ENCODE measurements at places on chromosomes 7 and 10.

- no peak for DNase-seq
These were observed 855 bp downstream of the ATP6V1F start for GRCh38 chr7:128863433-128863989.

GRCh38 chr7:121621937-121622336 lies 225.8 kb upstream of the FAM3C start:
- DNase-seq: no peak

- DNase-seq: no peak
These were observed 222.6 kb downstream of the EBF3 start for GRCh38 chr10:129741280-129741977.

DNA sequence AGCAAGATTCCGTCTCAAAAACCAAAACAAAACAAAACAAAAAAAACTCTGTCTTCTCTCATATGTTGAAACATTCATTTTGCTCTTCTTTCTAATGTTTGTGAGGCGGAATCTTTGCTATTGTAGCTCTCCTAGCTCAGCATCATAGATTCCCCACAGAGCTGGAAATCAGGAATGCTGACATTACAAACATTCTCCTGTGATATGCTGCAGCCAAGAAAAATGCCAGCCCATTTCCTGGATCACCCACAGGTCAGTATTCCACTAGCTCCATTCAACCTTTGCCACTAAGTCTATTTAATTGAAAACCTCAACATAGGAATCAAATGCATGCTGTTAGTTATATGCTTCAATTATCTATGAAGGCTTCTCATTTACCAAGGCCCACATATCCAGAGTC lies 186.3 kb downstream of the IPMK start:
- no peak for DNase-seq

- DNase-seq: no peak
These were observed 2.2 kb upstream of the NOM1 start for GRCh38 chr7:156947120-156947843.

- no peak for DNase-seq
These were observed 69.0 kb upstream of the PDCD4 start for GRCh38 chr10:110802551-110803238.

DNA sequence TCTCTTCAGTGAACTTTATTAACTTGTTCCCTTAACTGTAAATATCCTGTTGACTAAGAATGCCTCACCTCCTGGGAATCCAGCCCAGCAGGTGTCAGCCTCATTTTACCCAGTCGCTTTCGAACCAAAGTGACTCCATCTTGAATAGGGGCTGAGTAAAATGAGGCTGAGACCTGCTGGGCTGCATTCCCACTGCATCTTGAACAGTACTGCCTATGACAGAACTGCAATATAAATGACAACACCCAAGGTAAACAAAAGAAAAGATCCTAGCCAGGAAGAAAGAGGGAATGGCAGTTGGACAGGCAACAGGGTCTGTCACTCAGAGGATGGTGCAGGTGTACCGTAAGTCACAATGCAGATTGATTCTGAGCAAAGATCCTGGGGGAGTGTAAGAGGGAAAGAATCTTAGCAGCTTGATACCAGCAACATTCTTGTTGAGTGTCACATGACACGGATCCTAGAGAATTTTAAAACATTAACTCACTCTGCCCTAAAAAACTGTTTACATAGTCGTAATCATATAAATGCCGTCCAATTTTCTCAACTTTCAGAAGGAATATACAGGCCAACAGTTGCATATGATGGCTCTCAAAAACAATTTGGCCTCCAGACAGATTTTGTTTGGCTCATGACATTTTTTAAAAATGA lies 4.4 kb upstream of the FAM107B start:
- no peak for DNase-seq

- no peak for DNase-seq
These were observed 494 bp downstream of the VSIR start for GRCh38 chr10:71772832-71773220.

DNA sequence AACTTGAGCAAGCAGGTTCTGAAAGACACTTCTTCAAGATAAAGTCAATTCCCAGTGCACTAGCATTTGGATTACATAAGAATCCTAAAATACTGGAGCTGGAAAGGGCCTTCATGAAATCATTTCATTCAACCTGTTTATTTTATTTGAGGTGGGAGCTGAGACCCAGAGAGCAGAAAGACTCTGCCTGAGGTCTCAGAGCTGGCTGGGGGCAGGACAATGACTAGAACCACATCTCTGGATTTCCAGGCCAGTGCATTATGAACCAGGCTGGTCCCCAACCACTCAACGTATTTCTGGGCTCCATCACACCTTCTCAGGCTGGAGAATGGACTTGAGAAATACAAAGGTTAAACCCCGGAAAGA lies 8.4 kb downstream of the ANXA11 start:
- no peak for DNase-seq

DNA sequence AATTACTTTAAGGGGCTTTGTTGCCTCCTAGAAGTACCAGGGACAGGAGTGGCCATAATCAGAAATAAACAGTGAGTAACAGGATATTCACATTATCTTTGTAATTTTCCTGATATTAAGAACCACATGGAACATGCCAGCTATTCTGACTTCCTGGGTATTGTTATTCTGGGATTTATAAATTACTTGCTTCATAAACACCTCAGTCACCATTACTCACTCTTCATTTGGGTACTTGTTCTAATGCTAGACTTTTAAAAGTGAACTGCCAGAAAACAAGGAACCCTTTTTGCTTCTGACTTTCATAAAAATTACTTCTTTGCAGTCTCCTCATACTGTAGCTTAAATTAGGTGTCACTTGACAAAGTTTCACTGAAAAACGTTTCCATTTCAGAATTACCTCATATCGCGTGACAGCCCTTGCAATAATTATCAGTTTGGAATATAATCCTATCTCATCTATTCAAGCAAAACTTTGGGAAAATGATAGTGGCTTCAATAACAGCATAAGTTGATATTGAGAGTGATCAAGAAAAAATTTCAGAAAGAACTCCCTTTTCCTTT lies 29.8 kb downstream of the CABCOCO1 start:
- no peak for DNase-seq

GRCh38 chr10:71621231-71622153 lies 98.1 kb downstream of the C10orf105 start:
- no peak for DNase-seq

- no peak for DNase-seq
These were observed 43.3 kb downstream of the GPR37 start for GRCh38 chr7:124722292-124722691.

DNA sequence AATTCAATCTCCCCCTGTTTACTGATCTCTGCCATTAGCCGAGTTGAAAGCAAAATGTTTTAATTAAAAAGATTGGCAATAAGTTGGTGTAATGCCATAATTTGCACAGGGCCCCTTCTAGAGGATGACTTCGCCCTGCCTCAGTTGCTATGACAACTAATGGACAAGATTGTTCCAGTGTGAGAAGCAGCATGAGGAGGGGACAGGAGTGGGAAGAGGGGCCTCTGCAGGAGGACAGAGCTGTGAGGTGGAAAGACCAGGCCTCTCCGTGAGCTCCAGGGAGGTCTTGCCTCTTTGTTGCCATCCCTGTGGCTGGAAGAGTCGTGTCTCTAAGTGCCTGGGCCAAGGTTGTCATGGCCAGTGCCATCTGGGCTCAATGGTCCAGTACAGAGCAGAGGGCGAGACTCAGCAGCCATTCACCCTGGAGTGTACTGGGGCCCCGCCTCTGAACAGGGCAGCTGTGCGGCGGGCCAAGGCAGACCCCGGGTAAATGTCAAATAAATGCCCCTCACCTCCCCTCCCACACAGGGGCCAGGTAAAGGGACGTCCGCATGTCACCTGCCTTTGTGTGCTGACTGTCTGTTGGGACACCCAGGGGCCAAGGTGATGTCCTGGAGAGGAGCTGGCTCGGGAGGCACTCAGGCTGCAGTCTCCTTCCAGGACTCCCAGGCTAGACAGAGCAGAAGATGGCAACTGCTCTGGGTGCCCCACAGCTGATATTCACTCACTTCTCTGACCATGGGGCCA lies 97.0 kb upstream of the RET start:
- DNase-seq: no peak

DNA sequence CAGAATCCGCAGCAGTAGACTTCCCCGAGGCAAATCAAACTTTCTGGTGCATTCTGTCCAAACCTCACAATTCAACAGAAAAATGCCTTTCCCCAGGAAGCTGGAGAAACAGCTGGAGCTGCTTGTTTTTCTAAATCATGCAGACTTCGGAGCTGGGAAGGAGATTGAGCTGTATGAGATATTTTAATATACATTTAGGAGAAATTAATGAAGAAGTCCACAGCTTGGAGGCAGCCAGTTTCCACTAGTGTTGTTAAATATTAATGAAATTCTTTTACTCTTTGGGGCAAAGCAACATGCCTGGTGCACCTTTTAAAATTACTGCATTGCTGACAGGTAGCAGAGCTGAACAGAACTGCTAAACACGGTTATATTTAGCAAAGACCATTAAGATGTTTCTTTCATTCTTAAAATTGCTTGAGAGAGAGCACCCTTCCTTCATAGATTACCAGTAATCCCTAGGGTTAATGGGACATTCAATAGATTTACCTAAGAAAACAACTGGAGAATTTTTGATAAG lies 566.4 kb downstream of the SORCS3 start:
- DNase-seq: no peak

- no peak for DNase-seq
These were observed 1.1 kb downstream of the ZDHHC4 start for GRCh38 chr7:6578114-6579084.

GRCh38 chr7:141664450-141664849 lies 37.5 kb downstream of the DENND11 start:
- DNase-seq: no peak

DNA sequence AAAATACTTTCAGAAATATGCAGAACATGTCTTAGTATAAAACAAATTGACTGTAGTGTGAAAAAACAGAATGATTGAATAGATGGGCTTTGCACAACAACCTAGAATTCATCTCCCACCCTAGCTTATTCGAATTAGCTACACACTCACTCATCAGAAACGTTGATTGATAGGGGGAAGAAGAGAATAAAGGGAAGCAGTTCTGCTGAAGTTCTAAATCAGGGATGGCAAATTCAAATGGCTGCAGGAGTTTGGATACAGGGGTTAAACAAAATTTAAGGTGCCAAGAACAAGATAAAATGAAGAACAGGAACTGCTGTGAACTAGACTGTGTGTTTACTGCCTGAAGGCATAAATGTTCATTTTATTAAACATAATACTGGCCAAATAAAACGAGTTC lies 9.0 kb downstream of the CD36 start:
- DNase-seq: no peak

- DNase-seq: peak; percentile 40
These were observed 102.0 kb downstream of the STRA8 start for GRCh38 chr7:135335628-135336139.

- no peak for DNase-seq
These were observed 53.1 kb upstream of the UCN3 start for GRCh38 chr10:5311617-5312016.

GRCh38 chr10:95438781-95439180 lies 122.4 kb downstream of the SORBS1 start:
- DNase-seq: no peak

DNA sequence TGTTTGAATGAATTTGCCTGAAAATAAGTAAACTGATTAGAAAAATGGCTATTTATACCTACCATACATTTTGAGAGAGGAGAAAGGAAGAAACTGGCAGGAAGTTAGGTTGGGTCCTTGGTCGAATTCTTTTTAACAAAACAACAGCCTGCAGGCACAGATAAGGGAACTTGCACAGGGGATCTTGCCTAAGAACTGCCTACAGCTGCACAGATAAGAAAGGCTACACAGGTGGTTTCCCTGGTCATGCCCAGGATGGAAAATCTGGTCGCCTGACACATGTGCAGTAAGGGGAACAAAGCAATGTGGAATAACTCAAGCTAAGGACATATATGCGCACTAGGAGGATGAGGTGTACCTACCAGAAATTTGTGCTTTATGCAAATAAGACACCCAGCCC lies 732.1 kb upstream of the POT1 start:
- no peak for DNase-seq

DNA sequence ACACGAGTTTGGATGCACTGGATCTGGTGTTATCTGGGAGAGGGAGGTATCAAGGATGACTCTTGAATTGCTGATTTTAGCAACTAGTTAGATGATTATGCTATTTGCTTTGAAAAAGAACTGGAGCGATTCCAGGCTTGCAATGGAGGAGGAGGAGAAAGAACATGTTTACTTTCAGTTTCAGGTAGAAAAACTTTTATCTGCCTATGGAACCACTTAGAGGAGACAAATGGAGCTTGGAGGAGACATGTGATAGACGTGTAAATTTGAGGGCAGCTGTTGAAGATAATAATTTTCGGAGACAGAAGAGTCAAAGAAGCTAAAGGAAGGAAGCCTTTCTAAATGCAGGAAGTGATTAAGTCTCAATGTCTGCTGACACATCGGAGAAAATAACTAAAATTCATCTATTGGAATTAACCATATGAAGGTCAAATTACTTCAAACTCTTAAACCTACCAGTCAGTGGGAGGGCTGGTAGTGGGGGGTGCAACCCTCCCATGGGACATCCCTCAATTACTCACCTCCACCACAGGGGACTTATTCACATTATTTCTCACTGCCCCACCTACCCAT lies 56.4 kb upstream of the GNAI1 start:
- DNase-seq: no peak

DNA sequence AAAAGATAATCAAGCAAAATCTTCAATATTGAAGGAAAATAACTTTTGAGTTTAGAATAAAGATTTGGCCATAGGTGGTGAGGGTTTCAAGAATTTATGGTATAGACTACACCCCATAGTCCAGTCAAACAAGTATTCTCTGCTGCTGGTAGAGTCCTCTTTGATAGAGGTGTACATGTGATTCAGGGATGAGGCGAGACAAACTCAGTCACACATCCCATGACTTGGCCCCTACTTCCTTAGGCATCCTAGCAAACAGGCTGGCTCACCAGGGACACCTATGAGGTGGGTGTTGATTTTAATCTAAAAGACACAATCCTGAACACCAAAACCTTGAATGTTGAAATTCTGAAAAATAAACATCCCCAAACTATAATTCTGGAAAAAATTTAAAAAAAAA lies 78.1 kb upstream of the SLC25A13 start:
- no peak for DNase-seq

DNA sequence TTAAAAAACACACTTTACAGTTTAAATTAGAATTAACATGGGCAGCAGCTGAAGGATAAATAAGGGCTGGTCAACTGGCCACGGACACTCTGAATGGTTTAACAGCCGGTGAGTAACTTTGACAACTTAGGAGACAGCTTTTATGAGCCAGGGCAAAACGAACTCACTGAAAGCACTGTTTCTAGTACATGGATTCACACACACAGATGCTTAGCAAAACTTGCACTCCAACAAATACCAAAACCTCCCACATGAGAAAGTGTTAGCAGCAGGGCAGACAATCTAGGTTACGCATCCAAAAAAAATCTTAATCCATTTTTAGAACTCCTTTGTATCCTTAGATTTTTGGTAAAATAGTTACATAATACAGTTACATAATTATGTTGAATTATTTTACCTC lies 486.4 kb downstream of the PHTF2 start:
- no peak for DNase-seq

DNA sequence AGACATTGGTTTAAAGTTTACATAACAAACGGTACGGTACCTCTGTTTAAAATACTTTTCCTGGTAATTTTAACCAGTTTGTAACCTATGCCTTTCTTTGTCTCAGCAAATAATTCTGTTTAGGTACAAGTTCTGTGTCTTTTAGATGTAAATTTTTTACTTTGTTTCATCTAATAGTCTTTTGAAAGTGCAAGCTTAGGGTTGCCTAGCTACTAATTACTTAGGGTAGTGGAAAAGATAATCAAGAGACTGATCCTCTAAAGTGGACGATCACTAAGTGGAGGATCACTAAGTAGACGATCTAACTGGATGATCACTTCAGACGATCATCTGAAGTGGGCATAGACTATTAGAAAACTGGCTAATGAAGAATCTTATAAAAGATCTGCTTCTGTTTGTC lies 16.1 kb upstream of the FKBP9 start:
- no peak for DNase-seq

All from GM12892 (cell line).